ENCODE measurements at places on chromosomes 2 and 18.

DNA sequence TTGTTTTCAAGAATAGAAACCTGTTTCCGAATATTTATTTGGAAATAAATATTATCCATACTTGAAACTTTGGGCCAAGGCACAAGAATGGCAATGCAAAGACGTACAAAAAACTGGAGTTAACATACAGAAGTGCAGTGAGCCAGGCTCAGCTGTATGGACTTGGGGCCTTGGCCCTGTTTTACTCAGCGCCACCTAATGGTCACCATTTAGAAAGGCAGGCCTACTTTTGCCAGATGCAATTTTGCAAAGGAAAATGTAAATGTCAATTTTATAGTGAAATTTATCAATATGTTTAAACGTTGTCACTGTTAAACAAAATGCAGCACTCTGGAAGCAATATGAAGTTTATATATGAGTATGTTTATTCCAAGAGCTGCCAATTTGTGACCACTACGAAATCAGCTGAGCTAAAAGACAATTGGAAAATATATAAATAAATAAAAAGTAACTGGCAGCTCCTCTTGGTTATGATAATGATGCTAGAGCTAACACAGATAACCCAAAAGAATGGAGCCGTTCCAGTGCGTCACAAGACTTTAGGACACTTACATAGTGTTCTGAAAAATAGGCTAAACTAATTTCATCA, 155.0 kb downstream of the ARHGAP15 start:
- peak; percentile 12 for DNase-seq

GRCh38 chr18:79367989-79368388, 27.7 kb upstream of the NFATC1 start:
- DNase-seq, result no peak

GRCh38 chr2:164793529-164793928, 48.1 kb downstream of the COBLL1 start:
- DNase-seq, result no peak

DNA sequence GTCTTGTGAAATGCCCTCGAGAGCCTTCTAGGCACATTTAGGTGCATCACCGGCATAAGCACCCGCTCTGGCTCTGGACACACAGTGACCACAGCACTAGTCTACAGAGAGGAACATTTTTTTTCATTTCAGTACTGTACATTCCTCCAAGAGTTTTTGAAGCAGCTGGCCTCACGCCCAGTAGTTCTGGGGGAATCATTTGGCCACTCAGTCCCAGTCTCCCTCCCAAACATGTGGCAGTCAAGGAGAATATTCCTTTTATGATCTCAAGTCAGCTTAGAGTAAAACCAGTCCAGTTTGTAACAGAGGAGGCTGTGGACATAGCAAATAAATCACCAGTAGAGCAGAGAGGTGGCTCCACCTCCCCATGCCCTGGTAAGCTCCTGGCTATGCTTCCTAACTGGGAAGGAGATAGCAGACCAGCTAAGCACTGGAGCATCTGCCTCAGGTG, 48.1 kb downstream of the KCNE4 start:
- no peak for DNase-seq

DNA sequence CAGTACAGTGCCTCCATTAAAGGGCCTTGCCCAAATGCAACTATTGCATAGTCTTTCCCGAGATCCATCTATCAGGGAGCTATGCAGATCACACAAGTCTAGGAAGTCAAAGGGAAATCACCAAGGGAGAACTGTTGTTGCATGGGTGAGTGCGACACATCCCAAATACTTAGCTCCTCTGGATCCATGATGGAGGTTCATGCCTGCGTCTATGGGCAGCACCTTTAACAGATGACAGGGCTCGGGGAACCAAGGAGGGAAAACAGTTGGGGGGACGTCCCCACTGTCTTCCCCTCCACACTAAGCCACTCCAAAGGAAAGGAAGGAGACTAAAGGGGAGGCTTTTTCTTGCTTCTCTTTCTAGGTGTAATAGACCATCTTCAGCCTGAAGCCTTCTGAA, 552.8 kb upstream of the PKDCC start:
- peak; percentile 22 for DNase-seq

- peak; percentile 53 for DNase-seq
These were observed 43.8 kb upstream of the FN1 start for GRCh38 chr2:215479536-215480240.

DNA sequence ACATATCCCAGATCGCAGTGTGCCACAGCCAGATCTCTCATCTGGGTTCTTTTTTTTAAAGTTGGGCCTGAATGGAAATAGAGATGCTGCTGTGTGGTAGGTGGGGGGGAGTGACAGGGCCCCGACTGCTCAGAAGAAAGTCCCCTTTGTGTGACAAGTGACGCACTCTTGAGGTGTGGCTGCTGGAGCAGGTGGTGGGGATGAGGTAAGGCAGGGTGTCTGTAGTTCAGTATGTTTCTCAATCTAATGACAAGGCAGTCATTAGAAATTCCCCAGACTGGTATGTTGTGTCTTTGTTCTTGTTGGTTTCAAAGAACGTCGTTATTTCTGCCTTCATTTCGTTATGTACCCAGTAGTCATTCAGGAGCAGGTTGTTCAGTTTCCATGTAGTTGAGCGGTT, 128.8 kb upstream of the TACR1 start:
- no peak for DNase-seq

GRCh38 chr2:2764001-2764355, 432.9 kb upstream of the MYT1L start:
- no peak for DNase-seq

DNA sequence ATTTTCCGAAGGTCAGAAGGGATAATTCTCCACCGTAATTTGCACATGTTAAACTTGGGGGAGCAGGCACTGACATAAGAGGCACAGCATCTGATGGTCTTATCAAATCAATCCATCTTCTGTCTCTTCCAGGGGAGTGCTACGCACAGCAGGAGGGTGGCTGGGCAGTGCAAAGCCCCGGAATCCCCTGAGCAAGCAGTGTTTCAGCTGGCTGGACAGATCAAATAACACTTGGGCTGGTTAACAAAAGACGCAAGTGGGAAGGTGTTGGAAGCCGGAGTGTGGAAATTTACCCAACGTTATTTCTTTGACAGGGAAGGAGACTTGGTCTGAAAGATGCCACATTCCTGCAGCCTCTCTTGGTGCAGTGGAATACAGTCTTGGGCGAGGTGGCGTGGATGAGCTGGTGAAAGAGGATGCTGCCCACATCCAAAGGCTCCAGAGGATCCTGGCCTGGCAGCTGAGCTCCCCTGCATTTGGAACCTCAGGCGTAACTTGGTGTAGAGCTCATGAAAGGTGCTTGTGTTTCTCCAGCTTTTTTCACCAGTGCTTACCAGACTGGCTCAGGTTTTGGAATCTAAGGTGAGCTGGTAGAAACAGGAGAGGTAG, 103.0 kb downstream of the MAPK4 start:
- peak; percentile 28 for DNase-seq

DNA sequence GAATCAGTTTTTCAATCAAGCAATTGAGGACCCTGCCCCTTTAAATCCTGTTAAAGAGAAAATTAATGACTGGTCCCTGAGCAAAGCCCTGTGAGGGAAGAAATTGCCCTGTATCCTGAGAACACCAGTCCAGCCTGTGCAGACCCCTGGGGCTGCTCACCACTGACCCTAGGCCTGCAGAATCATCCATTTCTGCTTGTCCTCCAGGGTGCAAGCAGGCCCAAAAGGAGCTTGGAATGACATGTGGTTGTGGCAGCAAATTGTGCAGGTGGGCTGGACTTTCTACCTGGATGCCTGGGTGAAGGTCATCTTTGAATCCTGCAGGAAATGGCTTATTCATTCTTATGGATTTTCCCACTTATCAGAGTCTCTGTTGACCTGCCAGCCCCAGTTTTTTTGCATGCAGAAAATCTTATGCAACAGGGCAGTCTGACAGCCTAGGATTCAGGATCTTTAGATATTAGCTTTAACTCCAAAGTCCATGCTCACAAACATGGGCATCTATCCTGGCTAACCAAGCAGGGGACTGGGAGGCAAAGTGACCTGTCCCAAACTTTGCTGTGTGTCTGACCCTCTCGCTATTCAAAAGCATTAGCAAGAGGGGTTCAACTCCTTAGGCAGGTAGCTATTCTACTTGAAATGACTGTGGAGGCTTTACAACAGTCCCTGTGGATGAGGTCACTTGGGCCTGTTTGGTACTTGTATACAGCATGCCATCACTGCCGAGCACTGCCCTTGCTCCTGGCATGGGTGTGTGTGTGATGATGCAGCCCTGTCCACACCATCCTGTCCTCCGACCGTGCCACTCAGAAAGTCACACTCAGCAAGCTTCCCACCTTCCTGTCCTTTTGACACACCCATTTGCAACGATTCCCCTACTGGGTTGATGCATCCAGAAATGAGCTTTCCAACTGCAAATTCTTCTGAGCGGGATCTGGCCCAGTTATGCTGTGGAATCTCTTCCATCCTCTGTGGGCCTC, 85.3 kb downstream of the CAPN13 start:
- no peak for DNase-seq

DNA sequence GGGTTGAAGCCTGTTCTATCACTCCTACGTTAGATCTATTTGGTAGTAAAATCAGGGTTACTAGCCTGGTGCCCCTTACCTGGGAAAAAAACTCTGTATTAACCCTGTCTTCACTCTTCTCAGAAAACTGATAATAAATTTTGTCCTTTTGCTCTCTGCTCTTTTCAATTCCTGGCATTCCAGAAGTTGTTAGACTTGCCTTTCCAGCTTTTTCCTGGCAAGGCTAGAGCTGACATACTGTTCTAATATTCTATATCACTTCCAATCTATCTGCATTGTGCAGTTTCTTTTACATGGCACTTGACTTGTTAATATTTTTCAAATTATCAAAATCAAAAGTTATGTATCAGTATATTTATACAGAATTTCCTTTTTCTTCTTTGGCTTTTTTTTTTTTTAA, 162.2 kb downstream of the FIGN start:
- no peak for DNase-seq

- no peak for DNase-seq
These were observed 88.5 kb downstream of the TGIF1 start for GRCh38 chr18:3538456-3538855.

DNA sequence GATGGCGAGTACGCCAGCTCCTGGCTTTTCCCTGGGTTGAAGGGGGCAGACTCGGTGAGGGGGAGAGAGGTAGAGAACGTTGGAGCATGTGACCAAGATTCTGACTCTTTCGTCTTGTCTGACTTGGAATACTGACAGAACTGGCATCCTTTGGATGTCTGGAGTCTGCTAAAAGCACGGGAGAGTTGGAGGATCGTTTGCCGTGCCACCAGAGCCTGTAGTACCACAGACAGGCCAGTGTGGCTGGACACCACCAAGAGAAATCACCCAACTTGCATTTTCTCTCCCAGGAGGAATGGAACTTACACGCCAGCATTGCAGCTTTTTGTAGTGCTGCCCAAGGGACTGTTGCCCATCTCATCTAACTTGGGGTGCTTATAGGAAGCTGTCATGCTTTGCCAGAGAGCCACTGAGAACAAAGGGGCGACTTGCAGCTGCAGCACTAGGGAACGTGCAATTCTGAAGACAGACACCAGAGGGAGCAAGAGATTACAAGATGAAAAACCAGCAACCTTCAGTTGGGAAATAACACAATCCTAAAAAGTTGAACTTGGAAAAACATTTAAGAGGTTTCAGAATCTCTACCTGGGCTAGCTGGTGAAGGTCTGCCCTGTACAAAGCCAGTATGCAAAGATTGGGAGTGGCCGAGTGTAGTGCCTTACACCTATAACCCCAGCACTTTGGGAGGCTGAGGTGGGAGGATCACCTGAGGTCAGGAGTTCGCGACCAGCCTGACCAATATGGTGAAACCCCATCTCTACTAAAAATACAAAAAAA, 24.1 kb downstream of the PSMG2 start:
- peak; percentile 81 for DNase-seq

- no peak for DNase-seq
These were observed 372.0 kb downstream of the CMPK2 start for GRCh38 chr2:6493669-6494068.

DNA sequence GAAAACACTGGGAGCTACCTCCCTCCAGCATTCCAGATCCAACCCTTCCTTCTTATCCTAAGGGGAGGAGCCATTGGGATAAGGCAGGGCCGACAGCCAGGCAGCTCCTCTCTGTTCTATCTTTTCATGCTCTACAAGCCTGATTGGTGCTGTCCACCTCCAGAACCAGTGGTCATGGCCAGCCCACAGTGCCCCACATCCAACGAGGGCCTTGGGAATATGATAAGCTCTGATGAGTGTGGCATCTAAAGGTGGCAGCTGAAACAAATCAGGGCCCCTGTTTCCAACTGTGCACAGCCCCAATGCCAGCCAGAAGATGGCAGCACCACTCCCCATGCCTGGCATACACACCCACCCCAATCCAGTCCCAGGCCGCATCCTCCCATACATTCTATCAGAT, 329.3 kb downstream of the C1D start:
- DNase-seq, result peak; percentile 58

Measured in NCI-H69 (cell line).